NCI-H2227 treated with DMSO at 0.1 percent for 48 hours (cell line): ENCODE measurements at places on chromosomes 16 and 17.

DNA sequence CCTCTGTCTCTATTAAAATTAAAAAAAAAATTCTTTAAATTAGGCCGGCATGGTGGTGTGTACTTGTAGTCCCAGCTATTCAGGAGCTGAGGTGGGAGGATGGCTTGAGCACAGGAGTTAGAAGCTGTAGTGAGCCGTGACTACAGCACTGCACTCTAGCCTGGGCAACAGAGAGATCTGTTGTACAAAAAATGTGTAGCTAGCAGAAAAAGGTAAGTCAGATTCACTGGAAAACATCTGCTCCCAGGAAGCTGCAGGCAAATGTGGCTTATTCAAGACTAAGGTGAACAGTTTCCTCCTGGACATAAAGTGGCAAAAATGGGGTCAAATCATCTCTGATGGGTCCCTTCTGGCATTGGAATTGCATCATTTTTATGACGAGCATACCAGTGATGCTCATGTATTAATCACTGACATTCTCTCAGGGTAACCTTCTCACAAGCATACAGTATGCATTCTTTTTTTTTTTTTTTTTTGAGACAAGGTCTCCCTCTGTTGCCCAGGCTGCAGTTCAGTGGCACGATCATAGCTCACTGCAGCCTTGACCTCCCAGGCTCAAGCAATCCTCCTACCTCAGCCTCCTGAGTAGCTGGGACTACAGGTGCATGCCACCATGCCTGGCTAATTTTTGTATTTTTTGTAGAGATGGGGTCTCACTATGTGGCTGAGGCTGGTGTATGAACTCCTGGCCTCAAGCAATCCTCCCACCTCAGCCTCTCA, 48.7 kb downstream of the CPPED1 start:
- no peak for DNase-seq

GRCh38 chr16:6642271-6642670, 690.4 kb upstream of the RBFOX1 start:
- DNase-seq: no peak

DNA sequence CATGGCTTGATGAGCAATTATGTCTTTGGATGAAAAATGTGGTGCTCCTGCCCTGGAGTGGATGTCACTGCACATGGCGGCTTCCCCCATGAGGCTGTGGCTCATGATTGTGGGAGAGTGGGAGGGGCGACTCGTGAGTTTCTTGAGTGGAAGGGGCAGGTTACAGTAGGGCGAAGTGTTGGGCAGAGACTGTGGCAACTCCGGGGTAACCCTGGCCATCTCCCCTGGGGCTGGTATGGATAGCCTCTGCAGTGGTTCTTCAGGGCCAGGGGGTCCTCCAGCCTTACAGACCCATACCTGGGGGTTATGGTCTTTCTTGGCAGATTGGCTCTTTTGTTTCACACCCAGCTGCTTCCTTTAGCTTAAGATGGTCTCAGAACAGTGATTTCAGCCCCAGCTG, 1.3 kb upstream of the TNS4 start:
- DNase-seq: no peak

- no peak for DNase-seq
These were observed 364 bp upstream of the CETP start for GRCh38 chr16:56961386-56961785.

DNA sequence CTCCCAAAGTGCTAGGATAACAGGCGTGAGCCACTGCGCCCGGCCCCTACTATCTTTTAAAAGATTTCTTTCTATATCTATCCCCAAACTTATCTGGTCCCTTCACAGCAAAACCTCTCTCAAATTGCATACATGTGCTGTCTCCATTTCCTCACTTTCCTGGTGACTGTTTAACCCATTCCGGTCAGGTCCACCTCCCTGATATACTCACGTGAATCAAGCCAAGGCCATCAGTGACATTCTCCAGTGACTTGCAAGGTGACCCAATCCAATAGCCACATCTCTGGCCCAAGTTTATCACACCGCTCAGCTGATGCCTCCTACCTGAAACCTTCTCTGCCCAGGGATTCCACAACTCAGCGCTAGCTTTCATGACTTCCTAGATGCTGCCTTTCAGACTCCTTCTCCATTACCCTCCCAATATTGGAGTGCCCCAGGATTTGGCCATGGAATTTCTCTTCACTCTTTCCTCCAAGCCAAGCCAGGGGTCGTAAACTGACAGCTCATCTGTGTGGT, 1.4 kb upstream of the CTCF start:
- DNase-seq: no peak

DNA sequence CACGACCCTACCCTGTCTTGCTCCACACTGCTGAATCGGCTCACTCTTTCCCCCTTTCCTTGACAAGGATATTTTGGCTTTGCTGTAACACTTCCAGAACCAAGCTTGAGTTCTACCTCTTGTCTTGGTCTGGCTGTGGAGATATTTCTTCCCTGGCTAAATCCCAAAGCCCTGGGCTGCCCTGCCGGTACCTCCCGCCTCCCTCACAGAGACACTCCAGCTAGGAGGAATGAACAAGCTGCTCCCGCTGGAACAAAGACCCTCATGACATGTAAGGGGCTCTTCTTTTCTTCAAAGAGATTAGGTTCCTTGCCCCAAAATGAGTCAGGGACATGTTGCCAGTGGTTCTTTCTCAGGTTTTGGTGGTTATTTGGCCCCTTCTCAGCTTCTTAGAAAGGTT, 10.8 kb downstream of the INPP5K start:
- DNase-seq: no peak

DNA sequence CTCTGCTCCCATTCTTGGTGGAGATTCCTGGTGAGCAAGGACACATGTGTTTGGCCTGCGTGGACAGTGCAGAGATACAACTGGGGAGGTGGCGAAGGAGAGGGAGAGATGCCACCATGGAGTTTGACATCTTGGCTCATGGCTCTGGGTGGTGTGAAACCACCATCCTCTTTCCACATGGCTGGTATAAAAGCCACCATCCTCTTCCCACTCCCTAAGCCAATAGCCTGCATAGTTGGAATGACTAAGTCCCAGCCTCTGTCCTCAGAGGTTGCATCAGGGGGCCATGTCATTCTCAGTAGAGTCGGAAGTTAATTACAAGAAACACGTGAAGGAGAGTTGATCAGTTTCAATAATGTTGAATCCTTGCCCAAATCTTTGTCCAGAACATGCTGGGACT, 10.0 kb downstream of the RBFOX1 start:
- DNase-seq: no peak

- no peak for DNase-seq
These were observed 78.3 kb upstream of the CIBAR2 start for GRCh38 chr16:85190572-85190971.

GRCh38 chr17:54972406-54973138, 4.0 kb downstream of the STXBP4 start:
- no peak for DNase-seq

GRCh38 chr16:22937169-22937568, 123.2 kb downstream of the HS3ST2 start:
- no peak for DNase-seq

- DNase-seq: no peak
These were observed 29.0 kb downstream of the RAB11FIP3 start for GRCh38 chr16:454397-454940.

DNA sequence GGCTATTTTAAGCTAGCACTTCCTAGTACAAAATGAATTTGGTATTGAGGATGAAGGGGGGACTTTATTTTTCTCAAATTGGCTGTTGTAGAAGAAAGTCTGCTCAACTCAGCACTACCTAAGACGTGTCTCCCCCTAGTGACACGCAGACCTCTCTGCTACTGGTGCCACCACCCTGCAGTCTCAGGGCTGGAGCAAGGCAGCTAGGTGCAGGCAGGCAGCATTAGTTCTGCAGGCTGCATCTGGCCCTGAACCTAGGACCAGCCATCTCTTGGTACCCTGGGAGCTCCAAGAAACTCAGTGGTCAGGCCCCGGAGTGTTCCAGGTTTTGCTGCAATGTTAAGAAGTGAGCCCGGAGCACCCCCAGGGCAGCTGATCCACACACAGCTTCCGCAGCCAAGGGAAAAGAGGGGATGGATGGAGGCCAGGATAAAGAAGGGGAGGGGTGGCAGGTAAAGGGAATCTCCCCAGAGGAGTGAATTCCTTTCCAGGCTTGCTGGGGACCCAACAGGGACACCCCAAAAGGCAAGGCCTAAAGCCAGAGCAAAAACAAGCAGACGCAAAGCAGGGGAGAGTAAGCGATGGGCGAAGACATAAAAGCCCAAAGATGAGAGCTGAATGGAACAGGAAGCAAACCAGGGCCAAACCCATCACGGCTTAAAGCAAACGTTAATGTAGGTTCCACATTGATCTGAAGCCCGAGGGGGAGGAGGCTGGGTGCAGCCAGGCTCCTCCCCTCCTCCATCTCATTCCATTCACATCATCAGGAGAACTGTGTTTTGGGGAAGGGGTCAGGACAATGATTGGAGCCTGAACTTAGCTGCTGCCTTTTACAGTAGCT, 200.5 kb downstream of the ZFHX3 start:
- DNase-seq: peak; percentile 29

GRCh38 chr17:76674600-76674999, 31.0 kb upstream of the ST6GALNAC1 start:
- DNase-seq: no peak

DNA sequence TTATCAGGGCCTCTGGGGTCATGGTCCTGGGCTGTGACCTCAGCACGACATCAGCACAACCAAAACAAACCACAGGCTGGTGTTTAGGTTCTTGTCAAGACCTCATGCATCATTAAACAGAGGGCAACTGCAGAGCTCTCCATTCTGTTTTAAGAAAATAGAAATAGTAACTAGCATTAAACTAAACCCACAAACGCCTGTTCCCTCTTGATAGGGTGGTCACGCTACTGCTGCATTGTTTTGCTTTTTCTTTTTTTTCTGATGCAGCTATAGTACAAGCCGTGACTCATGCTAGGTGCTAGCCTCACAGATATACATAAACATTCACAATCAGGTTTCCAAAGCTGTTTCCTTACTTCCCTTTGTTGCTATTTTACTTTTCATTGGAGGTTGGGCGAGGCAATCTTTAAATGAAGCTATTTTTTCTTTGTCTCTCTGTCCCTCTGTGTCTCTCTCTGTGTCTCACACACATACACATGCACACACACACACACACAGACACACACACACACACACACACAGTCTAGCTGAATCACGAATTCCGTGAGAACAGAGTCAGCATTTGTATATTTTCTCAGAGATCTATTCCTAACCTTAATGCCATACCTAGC, 310.3 kb downstream of the CDH13 start:
- no peak for DNase-seq

- no peak for DNase-seq
These were observed 414.1 kb upstream of the GOT2 start for GRCh38 chr16:59148056-59148768.

DNA sequence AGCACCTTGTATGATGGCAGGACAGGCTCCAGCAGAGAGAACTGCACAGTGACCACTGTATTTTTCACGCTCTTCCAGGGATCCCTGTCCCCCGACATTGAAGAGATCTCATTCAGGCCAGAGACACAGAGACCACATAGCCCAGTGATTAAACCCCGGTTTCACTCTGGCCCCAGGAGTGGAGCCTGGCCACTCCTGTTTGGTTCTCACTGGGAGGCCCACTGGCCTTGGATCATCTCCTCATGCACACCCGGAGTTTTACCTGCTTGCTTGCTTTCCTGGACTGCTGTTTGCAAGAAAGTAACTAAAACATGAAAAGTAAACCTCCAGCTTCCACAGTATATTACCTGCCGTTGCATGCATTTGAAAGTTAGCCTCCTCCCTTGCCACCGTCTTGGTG, 13.2 kb upstream of the CLEC18C start:
- DNase-seq: no peak
